ENCODE measurements at places on chromosomes 1 and 21.

DNA sequence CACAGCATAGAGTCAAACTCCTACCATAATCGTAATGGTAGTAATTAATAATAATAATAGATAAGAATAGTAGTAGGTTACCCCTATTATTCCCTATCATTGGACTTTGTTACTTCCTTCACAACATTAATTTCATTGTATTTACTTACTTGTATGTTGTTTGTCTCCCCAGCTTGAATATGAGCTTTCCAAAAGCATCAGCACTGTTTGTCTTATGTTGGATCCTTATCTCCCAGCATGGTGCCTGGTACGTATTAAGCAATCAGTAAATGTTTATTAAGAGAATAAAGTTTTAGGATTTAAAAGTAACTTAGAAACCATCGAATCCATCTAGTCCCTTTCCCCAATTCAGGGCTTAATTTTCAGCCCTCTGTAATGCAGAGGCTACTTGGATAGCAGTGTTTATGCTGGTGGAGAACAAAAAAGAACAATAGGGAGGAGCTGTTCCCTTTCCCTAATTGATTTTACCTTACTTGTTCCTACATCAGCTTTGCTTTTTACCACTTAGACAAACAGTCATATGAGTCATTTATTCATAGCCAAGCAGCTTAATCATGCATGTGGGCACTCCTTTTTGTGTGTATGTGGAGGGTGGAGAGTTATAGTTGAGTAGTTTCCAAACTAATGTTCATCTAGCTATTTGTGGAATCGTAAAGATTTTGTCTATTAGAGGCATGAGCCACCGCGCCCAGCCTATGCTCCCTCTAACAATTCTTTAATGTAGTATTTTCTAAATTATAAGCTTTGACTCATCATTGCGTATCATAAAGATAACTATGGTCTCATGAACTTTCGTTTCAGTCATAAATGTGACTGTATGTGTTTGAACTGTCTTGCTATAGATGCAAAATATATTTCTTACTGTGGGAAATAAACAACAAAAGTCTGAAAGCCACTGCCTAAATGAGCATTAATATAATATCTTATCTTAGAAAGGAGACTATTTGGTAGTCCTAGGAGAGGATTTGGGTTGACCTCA is 20.9 kb upstream of the DR1 start:
- no peak for DNase-seq

- no peak for DNase-seq
Measured at GRCh38 chr1:43002116-43002515, 43.4 kb upstream of the SLC2A1 start.

DNA sequence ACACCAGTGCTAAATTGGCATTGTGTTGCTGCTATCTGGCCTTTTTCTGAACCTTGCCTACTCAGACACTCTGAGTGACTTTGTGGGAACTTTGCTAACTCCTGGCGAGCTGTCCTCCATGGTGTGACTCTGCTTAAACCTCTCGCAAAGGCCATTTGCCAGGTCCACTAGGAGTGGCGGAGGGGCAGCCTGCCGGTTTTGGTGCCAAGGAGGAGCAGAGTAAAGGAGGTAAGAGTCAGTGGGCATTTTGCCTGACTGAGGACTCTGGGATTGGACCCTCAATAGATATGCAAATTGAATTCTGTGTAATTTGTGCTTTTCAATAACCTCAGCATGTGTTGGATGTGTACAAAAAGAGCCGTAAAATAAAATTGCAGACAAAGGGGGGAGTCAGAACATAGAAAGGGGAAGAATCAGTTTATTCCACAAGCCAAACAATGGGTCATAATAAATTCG is 386.6 kb upstream of the NFIA start:
- DNase-seq: no peak

DNA sequence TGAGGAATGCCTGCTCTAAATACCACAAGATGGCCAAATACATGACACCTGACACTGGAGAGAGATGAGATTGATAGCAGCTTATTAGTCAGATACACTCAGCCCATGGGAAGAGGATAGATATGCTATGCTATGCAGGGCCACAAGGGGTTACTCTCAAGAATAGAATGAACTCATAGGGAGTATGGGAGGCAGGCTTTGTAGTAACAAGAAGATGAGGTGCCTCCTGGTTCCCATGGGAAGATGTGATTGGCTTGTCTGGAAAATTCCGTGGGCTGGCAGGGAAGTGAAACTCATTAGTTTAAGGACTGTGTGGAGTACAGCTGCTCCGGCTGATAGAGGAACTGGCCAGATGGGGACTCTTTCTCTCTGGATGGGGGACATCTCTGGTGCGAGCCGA is 16.5 kb downstream of the CCDC30 start:
- DNase-seq: peak; percentile 62

DNA sequence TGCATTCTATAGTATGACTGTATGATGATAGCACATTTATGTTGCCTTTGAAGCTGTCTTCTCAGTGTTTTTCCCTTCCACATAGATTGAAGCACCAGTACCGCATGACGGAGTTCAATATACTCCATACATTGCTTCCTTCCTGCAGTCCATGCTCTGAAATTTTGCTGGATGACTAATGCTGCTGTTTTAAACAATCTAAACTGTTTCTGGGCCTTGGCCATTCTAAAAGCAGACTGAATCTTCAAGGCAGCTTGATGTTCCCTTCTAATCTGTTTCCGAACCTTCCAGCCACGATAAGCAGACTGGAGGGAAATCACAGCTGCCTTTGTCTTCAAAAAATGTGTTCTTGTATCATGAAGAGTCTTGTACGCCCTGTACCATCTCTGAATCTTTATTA is 36.2 kb upstream of the F13B start:
- no peak for DNase-seq

DNA sequence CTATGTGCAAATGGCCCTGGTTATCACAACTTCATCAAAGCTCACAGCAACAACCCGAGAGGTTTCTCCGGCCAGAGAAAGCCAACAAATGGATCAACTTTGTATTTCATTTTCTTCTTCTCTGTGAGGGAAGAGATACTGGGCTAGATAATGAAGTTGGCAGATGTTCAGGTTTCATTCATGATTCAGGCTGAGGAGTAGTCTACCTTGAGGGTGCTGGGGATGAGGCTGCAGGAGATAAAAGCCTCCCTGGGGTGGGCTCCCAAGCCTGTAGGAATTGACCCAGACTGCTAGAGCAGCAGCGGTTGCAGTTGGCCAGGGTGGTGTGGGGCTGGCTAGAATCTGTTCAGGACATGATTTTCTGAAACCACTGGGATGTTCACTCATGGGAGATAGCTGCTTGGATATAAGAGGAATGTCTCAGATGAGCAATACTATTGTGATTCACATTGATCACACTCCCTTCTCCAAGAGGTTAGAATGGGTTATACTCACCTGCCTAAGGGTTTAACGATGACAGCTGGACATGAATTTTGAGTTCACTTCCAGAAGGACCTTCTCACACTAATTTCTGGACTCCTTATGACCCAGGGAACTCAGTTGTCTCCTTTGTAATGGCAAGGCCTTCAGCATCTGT is 64.0 kb downstream of the SYT6 start:
- DNase-seq: no peak

GRCh38 chr1:237111807-237112206 is 69.8 kb downstream of the RYR2 start:
- no peak for DNase-seq

DNA sequence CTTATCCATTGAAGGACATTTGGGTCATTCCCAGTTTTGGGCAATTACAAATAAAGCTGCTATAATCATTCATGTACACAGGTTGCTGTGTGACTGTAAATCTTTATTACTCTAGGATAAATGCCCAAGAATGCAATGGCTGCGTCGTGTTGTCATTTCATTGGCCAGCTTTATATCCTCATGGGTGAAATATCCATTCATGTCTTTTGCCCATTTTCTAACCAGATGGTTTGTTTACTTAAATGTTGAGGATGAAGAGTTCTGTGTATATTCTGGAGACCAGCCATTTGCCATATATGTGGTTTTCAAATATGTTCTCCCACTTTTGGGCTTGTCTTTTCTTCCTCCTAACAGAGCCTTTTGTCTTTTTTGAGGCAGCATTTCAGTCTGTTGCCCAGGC is 25.3 kb downstream of the TRIM11 start:
- no peak for DNase-seq

Data from eye (tissue), 1 donor.